ENCODE measurements at places on chromosomes 5 and 9.

DNA sequence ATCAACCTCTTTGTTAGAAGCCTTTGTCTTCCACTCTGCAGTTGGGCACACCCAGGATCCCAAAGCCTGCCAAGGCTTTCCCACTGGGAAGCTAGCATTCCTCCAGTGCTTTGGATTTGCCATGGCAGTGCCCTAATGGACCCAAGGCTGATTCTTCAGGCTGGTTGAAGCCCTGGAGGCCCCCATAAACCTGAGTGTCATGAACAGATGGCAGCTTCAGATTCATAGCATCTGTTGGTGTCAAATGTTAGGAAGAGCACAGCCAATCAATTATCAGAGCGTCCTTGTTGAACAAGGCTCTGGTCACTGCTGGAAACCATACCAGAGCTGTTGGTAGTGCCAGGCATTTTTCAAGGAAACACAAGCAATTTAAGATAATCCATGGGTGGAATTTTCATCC lies 241.1 kb upstream of the KLF4 start:
- DNase-seq, result peak; percentile 44

GRCh38 chr5:35032356-35032755 lies 15.4 kb downstream of the AGXT2 start:
- no peak for DNase-seq

DNA sequence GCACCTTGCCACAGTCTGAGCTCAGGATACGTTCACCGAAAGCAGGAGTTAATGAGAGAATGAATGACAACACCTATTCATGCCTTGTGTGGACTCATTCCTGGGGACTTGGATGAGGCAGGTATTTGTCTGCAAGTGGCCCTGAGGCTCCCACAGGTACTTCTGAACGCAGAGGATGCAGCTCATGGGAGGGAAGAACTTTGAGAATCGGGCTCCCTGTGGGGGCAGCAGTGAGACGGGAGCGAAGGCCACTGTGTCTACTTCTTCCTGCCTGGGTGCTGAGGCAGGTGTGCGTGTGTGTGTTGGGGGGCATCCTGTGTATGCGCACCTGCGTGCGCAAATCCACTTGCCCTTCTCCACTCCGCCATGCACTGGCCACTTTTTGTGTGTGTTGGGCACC lies 42.2 kb downstream of the PTPN3 start:
- DNase-seq, result no peak

- no peak for DNase-seq
Observed at GRCh38 chr5:55720188-55720703, 8.1 kb upstream of the SLC38A9 start.

- DNase-seq, result no peak
Observed at GRCh38 chr5:65916066-65916465, 10.3 kb upstream of the ERBIN start.

- DNase-seq, result no peak
Observed at GRCh38 chr9:125238127-125238914, 2.8 kb downstream of the HSPA5 start.

GRCh38 chr5:93610581-93611272 lies 27.7 kb downstream of the NR2F1 start:
- DNase-seq, result no peak

- no peak for DNase-seq
Observed at GRCh38 chr9:97940233-97940632, 2.3 kb upstream of the HEMGN start.

GRCh38 chr5:78268356-78268755 lies 26.1 kb downstream of the AP3B1 start:
- no peak for DNase-seq

DNA sequence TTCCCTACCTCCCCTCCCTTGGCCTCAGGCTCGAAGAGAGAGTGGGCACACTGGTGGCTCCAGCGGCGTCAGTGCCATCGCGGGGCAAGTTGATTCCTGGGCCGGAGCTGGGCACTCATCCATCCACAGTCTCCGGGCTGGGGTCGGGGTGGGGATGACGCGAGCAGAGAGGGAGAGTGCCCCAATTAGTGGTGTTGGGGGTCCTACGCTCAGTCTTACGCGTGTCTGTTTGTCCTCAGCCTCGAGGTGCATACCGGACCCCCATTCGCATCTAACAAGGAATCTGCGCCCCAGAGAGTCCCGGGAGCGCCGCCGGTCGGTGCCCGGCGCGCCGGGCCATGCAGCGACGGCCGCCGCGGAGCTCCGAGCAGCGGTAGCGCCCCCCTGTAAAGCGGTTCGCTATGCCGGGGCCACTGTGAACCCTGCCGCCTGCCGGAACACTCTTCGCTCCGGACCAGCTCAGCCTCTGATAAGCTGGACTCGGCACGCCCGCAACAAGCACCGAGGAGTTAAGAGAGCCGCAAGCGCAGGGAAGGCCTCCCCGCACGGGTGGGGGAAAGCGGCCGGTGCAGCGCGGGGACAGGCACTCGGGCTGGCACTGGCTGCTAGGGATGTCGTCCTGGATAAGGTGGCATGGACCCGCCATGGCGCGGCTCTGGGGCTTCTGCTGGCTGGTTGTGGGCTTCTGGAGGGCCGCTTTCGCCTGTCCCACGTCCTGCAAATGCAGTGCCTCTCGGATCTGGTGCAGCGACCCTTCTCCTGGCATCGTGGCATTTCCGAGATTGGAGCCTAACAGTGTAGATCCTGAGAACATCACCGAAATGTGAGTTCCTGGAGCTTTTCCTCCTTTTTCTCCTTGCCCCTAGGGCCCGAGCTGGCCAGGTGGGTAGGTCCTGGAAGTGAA lies 861 bp downstream of the NTRK2 start:
- DNase-seq, result no peak

DNA sequence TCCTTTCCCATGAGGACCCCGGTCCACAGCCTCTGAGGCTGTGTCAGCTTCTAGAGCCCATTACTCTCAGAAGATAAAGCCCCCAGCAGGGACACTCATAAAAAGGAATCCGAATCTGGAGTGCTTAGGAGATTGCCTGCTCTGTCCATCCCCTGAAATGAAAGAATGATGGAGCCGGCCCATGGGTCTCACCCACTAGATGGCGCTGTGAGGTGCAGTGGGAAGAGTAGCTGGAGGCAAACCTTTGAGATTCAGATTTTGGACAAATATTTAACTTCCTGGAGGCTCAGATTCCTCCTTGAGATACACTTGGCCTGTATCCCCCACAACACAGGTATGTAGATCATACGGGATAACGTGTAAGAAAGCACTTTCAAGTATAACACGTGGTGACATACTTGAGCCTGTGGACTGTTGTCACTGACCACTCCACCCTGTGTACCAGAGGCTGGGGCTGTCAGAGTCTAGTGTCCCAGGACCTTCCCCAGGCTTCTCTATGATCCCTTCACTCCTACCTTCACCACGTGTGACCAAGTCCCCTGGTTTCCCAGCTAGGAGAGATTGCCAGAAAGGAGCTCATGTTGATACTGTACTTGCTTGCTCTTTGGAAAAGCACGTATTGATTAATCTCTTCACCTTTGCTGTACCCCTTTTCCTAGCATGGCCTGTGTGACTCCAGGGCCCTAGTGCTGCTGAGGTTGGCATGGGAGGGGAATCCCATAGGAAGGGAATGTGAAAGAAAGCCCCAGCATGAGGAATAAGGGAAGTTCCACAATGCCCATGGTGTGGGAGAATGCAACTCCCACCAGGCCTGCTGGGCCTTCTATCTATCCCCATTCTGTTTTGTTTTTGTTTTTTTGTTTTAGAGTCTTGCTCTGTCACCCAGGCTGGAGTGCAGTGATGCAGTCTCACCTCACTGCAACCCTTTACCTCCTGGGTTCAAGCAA lies 32.1 kb downstream of the TRMO start:
- DNase-seq, result no peak

- no peak for DNase-seq
Observed at GRCh38 chr9:121914017-121914595, 179.0 kb downstream of the TTLL11 start.

Measured in DMS 273 treated with DMSO at 0.1 percent for 48 hours (cell line).